ENCODE measurements at places on chromosomes 7 and 10.

GRCh38 chr10:53023411-53023810 is 250.8 kb upstream of the MBL2 start:
- DNase-seq = no peak

DNA sequence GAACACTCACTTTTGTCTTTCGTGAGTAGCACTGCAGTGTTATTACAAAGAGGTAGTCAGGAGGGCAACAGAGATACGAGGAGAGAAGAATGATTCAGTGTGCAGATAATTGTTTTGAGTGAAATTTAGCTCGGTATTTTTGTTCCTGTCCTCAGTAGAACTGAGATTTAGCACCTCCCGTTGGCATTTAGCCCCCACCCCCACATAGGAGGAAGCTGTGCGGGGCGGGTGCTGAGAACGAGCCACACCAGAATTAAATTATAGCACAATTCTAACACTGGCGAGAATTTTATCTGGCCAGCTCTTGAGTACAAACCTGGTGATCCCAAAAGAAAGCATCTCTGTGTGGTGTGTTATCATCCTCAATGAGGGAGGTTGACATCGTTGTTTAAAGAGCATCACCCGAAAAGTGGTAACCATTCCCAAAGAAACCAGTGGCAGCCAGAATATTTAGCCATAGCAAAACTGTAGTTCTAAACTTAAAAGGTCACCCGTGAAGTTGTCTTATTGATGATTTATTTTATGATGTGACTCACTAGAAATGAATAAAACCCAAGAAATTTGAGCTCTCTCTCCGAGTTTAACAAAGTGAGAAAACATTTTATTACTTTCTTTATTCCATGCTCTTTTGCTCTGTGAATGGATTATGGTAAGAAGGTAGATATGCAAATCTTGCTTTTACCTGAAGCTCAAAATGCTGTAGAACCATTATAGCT is 612.2 kb downstream of the SUGCT start:
- no peak for DNase-seq

DNA sequence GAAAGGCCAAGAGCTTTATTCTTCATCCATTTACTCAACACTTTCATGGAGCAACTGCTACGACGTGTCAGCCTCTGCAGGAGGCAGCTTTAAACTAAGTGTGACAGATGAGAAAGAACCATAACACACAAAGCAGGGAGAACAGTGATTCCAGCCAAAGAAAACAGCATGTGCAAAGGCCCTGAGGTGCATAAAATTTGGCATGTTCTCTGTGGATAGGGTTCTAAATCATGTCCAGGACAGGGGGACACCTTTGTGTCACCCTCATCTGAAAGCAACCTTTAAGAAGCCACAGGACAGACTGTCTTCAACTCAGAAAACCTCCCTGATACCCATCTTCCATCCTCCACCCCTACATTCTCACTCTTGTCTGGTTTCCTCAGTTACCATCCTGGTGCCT is 116.6 kb downstream of the KCNMA1 start:
- DNase-seq = no peak

- no peak for DNase-seq
Measured at GRCh38 chr7:151895631-151896031, 18.7 kb upstream of the PRKAG2 start.

- DNase-seq = no peak
Measured at GRCh38 chr7:158976468-158976848, 120.1 kb downstream of the DYNC2I1 start.

DNA sequence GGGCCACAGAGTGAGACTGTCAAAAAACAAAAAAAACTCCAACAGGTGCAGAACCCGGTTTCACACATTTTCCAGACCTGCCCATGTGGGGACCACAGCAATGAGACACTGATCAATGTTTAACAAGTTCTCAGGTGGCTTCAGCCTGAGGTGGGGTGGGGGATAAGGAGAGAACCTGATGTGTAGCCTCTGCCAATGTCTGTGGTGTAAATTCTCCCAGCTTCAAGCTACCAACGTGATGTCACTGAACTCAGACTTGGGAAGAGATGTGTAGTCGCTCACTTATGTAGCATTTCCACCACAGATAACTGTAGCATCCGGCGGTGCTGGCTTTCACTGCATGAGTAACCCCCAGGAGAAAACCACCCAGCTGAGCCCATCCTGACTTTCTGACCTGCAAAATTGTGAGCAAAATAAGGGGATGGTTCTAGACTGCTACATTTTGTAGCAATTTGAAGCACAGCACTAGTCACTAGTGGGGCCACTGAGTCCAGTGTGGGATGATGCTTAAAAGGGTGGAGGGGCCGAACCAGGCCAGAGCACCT is 13.8 kb upstream of the TNRC18 start:
- DNase-seq = no peak

DNA sequence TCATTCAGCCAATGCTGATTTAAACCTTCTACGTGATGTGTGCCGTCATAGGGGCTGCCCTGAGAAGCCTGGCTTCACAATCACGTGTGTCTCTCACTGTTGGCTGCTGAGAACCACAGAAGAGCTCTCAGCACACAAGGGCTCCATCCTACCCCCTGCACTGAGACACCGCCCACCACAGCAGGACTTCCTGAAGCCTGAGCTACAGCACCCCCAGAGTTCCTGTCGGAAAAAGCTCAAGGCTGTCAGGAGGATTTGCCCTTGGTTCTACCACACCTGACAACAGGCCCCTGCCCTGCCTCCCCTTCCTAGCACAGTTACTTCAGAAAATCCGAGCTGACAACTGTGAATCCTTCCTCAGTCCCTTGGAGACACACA is 191.9 kb downstream of the MAD1L1 start:
- DNase-seq = no peak

DNA sequence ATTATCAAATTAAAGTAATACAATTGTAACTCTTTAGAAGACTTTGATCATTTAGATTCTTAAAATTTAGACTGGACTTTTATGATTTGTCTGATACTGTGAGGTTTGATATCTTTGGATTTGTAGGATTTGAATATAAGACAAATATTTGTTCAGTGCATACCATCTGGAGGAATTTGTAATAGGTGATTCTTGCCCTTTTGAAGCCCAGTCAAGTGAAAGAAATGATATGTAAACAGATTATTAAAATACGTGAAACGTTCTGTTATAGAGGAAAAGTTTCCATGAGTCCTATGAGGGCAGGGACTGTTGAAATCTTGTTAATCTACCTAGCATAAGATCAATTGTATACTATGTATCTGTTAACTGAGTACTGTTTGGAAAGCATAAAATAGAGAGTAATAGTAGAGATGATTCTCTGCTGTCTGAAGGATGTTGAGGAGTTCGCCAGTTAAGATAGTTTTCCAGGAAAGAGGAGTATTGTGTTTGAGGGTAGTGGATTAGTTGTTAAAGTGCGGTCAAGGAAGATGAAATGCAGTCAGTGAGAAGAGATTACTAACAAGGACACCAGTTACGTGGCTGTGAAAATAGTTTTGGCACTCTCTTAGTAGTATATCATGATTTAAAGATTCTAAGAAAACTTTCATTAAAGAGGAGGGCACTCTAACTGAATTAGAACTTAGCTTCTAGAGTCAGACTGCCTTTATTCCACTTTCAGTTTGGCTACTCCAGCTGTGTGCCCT is 14.4 kb downstream of the PDCD4 start:
- no peak for DNase-seq

DNA sequence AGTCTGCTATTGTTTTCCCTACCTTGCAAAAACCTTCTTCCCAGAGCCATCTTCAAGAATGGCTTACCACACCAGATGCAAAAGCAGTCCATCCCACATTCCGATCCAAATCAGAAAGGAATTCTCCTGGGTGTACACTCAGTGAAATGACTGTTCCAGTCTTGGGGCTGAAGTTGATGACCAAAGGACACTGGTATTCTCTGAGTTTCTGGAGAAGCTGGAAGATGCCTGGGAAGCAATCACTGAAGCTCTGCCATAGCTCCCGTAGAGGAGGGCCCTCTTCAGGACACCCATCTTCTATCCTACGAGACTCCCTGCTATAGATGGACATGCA is 155.7 kb downstream of the LCOR start:
- no peak for DNase-seq

DNA sequence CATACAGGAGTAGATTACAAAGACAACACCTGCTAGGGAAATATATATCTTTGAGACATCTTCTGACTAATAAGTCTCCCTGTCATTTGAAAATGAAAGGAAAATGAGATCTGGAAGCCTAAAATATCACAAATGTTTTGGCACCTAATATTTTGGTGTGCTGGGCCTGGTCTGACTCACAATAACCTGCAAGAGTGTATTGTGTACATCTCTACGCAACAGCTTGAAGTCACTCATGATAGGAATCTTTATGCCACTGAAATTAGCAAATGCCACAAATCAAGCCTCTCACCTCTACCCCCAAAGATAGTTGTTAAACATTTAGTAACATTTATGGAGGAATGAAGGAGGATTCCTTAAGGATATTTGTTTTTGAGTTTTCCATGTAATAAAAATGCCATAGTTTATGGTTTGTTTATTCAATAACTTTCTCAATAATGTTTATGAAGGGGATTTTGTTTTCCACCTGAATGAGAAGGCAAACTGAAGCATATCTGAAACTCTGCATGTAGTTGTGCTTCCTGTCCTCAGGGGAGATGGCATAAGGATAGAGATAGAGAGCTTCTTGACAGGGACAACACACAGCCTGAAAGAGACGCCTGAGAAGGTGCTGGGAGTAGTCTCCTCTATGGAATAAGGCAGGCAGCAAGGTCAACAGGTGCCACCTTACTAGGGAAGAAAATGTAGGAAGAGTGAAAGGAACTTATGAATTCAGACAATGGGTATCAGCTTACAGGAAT is 197.4 kb downstream of the AHR start:
- DNase-seq = no peak

GRCh38 chr7:135238112-135238744 is 4.6 kb downstream of the STRA8 start:
- peak; percentile 63 for DNase-seq

- no peak for DNase-seq
Measured at GRCh38 chr10:114289096-114289436, 50.0 kb downstream of the VWA2 start.

GRCh38 chr10:126598009-126598408 is 72.5 kb downstream of the C10orf90 start:
- DNase-seq = peak; percentile 38

DNA sequence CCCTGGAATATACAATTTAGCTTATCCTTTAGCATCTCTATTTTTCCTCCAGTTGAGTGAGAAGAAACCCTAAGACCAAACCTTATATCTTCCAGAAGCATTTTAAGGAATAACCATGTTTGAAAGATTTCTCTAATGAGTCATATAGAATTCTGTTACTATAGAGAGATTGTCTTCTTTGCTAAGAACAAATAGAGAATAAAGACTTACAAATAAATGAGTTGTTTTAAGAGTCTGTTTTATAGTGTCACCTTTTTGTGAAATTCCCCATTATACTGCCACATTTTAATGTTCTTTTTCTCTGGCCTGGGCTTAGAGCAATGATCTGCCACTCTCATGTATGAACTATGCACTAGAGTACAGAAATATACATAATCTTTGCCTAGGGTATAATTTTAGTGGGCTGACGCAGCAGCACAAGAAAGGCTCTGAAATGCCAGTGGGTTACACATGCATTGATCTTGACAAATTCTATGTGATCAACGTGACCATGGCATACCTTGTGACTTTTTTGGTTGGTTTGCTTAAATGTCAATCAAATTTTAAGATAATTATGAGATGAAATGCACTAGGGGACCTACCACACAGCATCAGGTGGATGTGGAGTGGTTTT is 145.1 kb upstream of the MKLN1 start:
- no peak for DNase-seq

DNA sequence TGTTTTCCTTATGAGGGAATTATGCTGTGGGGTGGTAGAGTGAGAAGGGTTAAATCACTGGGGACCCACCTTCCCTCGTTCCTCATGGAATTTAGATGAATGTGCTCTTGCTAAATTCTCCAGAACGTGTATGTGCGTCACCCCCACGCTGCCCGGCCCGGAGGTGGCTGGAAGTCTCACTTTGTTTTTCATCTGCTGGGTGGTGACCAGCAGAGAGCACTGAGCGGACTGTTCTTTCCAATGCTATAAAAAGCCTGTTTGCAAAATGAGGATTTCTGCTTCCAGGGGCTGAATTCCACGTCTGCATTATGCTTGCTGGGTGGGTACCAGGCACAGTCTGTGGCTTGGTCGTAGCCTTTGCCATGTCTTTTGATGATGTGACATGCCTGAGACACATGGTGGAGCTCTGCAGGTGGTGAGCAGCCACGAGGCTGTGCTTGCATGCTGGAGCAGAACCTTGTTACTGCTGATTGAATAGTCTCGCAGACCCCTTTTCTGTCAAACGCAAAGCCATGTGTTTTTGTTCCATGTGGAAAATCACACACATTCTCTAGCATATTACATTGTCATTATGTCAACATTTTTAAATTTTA is 31.9 kb upstream of the INSYN2A start:
- DNase-seq = no peak

- no peak for DNase-seq
Measured at GRCh38 chr10:118735294-118735693, 19.5 kb downstream of the CACUL1 start.

DNA sequence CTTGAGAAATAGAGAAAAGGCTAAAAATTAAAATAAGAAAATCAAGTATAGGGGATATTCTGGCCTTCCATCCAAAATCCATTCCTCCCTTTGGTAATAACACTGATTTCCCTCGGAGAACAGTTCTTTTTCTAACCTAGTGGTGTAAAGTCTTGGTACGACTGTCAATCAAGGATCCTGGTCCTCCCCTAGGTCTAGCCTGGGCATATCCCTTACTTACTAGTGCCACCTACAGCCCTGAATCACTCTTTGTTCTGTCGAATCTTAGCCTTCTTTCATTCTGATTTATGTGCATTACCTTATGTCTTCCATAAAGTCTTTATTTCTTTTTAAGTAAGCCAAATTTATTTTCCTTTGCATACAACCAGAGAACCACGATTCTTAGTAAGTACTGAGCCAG is 298.7 kb upstream of the LRRTM3 start:
- peak; percentile 16 for DNase-seq

DNA sequence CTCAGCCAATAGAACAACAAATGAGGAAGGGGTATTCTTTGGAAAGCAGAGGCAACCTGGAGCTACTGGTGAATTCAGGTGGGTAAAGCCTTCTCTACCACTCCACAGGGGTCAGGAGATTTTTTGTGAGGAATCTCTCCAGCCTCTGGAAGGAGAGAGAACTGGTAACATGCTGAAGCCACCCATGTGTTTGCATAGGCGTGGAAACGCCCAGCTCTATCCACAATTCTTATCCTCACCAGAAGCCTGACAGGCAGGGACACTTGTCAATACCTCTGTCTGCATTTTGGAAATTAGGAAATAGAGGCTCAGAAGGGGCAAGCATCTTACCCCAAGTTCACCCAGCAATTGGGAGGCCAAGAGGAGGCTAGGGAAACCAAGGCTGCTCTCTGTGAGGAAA is 133.7 kb downstream of the FGFR2 start:
- DNase-seq = no peak

DNA sequence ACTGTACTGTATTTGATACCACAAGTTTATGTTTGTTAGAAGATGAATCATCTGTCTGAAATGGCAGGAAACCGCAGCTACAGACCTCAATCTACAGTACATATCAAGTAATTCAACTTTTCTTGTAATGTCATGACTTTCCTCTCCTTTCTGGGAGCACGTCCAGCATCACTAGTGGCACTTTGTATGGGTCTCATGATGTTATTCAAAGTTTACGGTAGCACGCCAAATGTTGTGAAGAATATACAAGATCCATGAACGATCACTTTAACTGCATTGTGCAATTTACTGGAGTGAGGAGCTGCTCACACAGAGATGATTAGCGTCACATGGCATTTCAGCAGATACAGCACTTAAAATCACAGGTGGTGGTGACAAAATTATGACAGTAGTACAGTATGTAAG is 257.8 kb upstream of the GNAI1 start:
- DNase-seq = no peak

GRCh38 chr10:44476409-44477045 is 91.6 kb upstream of the CXCL12 start:
- no peak for DNase-seq

- no peak for DNase-seq
Measured at GRCh38 chr7:103134836-103135554, 13.9 kb downstream of the NAPEPLD start.
